ENCODE measurements at places on chromosomes 7 and 10.
A peak's percentile ranks its signal among the peaks of the same experiment; 100 is the strongest.

DNA sequence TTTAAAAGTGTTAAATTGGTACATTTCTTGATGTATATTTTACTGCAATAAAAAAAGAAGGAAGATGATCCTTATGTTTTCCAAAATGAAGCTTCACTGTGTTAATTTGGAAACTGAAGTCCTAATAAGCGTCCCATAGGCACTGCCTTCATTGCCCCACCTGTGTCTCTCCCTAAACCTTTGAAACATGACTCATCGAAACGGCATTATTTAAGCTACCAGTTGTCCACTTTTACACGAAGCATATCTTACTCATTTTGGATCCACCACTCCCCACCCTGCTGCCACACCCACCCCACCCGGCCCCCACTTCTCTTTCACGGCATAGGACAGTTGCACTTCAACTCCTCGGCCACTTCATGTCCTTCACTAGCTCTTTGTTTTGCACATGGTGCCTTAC, 85.5 kb downstream of the KIAA1549 start:
- H3K4me3 ChIP-seq = no peak overlapping the region
- peaks cover 9% of the 10 kb centered on the region for H3K4me1 ChIP-seq
- no peaks in the 10 kb centered on the region for H3K27me3 ChIP-seq
- H3K27ac ChIP-seq = no peak overlapping the region

GRCh38 chr7:21253740-21254687, 173.9 kb upstream of the SP4 start:
- DNase-seq = no peak
- no peak overlapping the region for H3K4me3 ChIP-seq
- no peaks in the 10 kb centered on the region for H3K36me3 ChIP-seq
- H3K27me3 ChIP-seq = peaks cover 41% of the 10 kb centered on the region

- peak; percentile 69 for DNase-seq
- H3K27me3 ChIP-seq = no peaks in the 10 kb centered on the region
- H3K4me1 ChIP-seq = no peaks in the 10 kb centered on the region
- H3K36me3 ChIP-seq = no peaks in the 10 kb centered on the region
- H3K4me3 ChIP-seq = no peak overlapping the region
Measured at GRCh38 chr10:114103284-114103683, 59.6 kb downstream of the ADRB1 start.

DNA sequence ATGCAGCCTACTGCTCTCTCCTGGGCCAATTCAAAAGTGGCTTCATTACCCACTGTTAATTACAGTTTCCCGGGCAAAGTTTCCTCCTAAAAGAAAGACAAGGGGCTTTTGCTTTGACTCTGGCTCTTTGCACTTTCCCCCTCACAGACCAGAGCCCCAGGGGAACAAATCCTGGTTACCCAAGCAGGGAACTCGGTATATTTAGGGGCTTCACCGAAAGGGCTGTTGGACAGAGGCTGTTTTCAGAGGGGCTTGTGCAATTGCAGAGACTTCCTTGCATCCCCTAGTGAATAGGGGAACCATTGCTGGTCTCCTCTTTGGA, 7.0 kb downstream of the CPA1 start:
- H3K27me3 ChIP-seq = no peaks in the 10 kb centered on the region
- H3K36me3 ChIP-seq = no peaks in the 10 kb centered on the region
- H3K4me1 ChIP-seq = no peaks in the 10 kb centered on the region
- DNase-seq = no peak

DNA sequence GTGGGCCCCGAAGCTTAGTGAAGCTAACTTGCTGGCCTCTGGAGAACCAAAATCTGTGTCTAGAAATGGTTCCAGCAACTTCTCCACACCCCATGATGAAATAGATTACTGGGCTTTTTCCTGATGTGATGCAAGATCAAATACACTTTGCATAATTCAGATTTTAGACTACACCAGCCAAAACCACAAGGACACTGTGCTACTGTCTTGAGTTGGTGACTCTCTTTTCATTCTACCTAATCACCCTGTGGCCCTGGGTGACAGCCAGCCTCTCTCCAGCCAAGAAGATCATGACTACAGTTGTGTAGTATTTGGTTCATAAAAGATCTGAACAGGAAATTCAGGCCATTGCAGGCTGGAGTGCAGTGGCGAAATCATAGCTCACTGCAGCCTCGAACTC, 22.2 kb downstream of the AZGP1 start:
- no peak overlapping the region for H3K27ac ChIP-seq
- no peaks in the 10 kb centered on the region for H3K27me3 ChIP-seq
- no peak for DNase-seq
- no peaks in the 10 kb centered on the region for H3K36me3 ChIP-seq

DNA sequence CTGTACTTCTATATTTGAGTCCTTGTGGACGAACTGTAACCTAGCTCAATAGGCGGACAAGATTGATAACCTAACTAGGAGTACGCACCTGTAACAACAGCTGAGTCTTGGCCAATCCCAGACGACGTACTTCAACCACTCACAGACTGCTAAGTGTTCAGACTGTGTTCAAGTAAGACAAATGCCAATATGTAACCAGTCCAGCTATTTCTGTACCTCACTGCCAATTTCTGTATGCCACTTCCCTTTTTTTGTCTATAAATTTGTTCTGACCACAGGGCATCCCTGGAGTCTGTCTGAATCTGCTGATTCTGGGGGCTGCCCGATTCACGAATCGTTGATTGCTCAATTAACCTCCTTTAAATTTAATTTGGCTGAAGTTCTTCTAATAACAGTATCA, 32.2 kb downstream of the HACD1 start:
- H3K27me3 ChIP-seq = no peaks in the 10 kb centered on the region
- no peak for DNase-seq
- H3K4me1 ChIP-seq = no peaks in the 10 kb centered on the region
- no peaks in the 10 kb centered on the region for H3K36me3 ChIP-seq
- no peak overlapping the region for H3K4me3 ChIP-seq

DNA sequence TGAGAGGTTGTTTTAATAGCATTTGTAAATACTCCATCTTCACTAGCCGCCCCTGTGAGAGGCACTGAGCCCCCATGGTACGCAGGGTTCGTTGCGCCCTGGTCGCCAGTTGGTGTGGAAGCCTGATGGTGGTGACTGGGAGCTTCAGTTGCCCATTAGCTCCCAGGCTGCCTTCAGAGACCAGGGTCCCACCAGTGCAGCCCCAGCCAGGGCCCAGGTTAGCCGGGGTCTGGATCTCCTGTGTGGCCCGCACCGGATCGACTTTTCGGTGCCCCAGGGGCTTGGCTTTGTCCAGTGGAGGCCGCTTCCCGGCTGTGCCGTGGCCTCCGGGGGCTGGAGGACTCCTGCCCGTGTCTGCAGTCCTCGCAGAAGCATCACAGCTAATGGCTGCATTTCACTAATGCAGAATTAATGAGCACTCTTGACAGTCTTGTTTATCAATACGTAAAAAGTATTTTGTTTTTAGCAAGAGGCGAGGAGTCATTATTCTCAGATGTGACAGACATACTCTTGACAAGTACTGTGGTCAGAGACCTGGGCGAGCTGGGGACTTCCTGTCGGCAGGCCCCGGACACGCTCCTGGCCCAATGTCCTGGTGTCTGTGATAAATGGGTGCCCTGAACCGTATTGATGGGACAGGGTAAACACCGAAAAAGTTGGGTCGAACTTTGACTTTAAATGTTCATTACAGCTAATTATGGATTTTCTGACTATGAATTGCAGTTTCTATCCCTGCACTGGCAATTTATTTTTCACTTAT, 99.8 kb downstream of the NKX6-2 start:
- H3K36me3 ChIP-seq = no peaks in the 10 kb centered on the region
- H3K4me1 ChIP-seq = no peaks in the 10 kb centered on the region
- H3K27ac ChIP-seq = no peak overlapping the region
- no peak for DNase-seq

GRCh38 chr7:29287366-29287765, 92.8 kb downstream of the CHN2 start:
- no peak overlapping the region for H3K4me3 ChIP-seq
- H3K27me3 ChIP-seq = no peaks in the 10 kb centered on the region
- DNase-seq = no peak
- no peak overlapping the region for H3K27ac ChIP-seq
- peaks cover 2% of the 10 kb centered on the region for H3K4me1 ChIP-seq

DNA sequence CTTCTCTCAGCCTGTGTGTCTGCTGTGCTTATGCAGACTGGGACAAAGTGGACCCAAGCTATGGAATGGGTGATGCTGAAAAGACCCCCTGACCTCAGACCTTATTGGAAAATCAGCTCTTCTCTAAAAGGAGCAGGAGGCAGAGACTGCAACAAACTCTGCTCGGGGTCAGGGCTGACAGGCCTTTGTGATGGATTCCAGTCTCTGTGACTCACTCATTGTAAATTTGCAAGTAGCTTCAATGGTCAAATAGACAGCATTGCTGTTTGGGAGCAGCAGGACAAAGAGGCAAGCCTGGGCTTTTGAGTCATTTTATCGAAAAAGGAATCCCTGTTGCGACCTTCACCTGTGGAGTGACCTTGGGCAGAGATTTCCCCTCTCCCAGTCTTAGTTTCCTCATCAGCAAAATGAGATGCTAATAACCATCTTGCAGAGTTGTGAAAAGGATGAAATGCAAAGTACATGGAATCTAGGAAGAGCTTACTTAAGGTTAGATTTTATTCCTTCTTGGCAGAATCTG, 26.1 kb upstream of the GPR26 start:
- no peak for DNase-seq
- H3K36me3 ChIP-seq = no peaks in the 10 kb centered on the region
- no peak overlapping the region for H3K27ac ChIP-seq
- H3K27me3 ChIP-seq = no peaks in the 10 kb centered on the region

DNA sequence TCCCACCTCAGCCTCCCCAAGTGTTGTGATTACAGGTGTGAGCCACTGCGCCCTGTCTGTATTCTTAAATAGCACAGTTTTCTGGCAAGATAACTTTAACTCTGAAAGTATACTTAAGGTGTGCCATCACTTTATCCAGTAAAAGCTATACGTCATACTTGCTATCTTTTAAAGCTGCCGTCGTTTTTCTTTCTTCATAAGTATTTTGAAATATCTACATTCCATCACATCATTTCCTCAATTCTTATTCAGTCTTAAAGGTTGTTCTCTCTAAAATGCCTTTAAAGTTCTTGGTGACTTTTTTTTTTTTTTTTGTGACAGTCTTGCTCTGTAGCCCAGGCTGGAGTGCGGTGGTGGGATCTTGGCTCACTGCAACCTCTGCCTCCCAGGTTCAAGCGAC, 34.7 kb downstream of the PTPN12 start:
- no peak overlapping the region for H3K4me3 ChIP-seq
- no peak for DNase-seq
- peaks cover 6% of the 10 kb centered on the region for H3K4me1 ChIP-seq
- no peaks in the 10 kb centered on the region for H3K27me3 ChIP-seq
- H3K36me3 ChIP-seq = no peaks in the 10 kb centered on the region
- H3K27ac ChIP-seq = no peak overlapping the region

DNA sequence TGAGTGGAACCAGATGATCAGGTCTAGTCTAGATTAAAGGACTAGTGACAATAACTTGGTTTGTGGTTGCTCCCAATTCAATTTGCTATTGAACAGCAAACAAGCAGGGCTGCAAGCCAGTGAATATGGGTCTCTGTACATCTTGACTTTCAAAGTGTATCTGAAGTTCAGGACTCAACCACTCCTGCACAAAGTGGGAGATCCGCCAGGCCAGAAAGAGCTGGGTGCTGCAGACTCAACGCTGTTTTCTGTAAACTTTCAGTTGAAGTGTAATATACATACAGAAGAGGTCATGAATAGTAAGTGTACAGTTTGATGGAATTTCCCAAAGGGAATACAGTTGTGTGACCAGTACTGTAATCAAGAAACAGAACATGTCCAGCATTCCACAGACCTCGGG, 416.6 kb downstream of the RPS24 start:
- H3K27me3 ChIP-seq = no peaks in the 10 kb centered on the region
- no peak overlapping the region for H3K27ac ChIP-seq
- no peaks in the 10 kb centered on the region for H3K36me3 ChIP-seq
- peaks cover 3% of the 10 kb centered on the region for H3K4me1 ChIP-seq
- no peak overlapping the region for H3K4me3 ChIP-seq
- no peak for DNase-seq

DNA sequence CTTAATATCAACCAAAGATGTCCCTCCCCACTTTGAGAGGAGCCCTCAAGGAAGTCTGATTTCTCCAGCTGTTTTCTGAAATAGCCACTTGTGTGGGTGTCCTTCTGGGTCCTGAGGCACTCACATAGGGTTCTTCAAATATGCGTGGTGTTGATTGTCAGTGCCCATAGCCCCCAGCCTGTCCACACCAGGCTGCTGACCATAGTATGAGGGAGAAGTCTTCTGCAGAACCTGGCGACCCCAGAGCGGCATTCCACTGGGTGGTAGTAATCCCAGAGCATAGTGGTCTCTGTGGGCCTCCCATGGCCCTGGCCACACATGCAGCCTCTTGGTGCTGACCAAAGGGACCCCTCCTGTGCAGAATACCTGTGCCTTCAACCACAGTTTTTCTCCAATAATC, 82.7 kb upstream of the MACROH2A2 start:
- DNase-seq = no peak
- no peaks in the 10 kb centered on the region for H3K4me1 ChIP-seq

- H3K4me3 ChIP-seq = no peak overlapping the region
- H3K36me3 ChIP-seq = no peaks in the 10 kb centered on the region
- no peak overlapping the region for H3K27ac ChIP-seq
- no peak for DNase-seq
- no peaks in the 10 kb centered on the region for H3K27me3 ChIP-seq
Measured at GRCh38 chr10:17427666-17428350, 26.6 kb downstream of the ST8SIA6 start.

DNA sequence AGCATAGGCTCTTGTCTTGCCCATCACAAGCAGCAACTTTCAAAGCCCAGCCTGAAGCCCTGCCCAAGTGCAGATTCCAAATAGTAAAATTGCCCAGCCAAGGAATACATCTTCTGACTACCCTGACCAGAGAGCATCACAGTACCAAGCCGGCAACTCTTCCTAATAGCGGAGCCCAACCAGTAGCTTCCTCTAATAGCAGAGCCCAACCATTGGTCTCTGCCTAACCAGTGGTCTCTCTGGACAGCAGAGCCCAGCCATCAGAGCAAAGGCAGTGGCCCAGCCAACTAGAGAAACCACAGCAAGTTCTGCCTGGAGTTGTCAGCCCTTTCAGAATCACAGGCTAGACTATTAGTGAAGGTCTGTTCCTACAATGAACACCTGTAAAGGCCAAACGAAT, 285.6 kb downstream of the HGF start:
- H3K27me3 ChIP-seq = no peaks in the 10 kb centered on the region
- no peaks in the 10 kb centered on the region for H3K4me1 ChIP-seq
- H3K36me3 ChIP-seq = no peaks in the 10 kb centered on the region
- H3K4me3 ChIP-seq = no peak overlapping the region
- no peak overlapping the region for H3K27ac ChIP-seq

DNA sequence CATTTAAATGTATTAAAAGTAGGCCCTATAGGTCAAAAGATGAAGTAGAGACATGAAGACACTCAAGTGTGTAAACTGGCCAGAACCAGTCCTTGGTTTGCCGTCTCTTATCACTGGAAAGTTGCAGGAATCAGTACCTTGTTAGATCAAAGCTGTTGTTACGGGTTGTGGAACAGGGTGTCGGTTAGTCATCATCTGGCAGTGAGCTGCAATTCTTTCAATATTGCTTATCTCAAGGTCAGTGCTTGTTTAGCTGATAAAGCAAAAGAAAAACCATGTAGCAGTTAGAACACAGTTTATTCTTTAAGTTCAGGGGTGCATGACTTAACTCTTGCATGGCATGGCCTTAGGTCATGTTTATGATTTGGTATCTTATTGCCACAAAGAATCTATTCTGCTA, 10.0 kb upstream of the SLC13A1 start:
- no peak for DNase-seq
- no peaks in the 10 kb centered on the region for H3K4me1 ChIP-seq
- no peak overlapping the region for H3K27ac ChIP-seq
- no peaks in the 10 kb centered on the region for H3K27me3 ChIP-seq
- no peak overlapping the region for H3K4me3 ChIP-seq

Data from kidney (tissue), 22 donors.